Mesendoderm (in vitro differentiated cells): ENCODE measurements at places on chromosomes 1 and 21.

DNA sequence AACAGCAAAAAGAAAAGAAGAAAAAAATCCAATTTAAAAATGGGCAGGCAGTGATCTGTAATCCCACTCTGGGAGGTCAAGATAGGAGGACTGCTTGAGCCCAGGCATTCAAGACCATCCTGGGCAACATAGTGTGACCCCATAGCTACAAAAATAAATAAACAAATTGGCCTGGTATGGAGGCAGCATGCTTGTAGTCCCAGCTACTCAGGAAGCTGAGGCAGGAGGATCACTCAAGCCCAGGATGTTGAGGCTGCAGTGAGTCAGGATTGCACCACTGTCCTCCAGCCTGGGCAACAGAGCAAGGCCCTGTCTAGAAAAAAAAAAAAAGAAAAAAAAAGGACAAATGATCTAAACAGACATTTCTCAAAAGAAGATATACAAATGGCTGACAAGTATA lies 99.6 kb downstream of the EIF4G3 start:
- peak; percentile 53 for DNase-seq

DNA sequence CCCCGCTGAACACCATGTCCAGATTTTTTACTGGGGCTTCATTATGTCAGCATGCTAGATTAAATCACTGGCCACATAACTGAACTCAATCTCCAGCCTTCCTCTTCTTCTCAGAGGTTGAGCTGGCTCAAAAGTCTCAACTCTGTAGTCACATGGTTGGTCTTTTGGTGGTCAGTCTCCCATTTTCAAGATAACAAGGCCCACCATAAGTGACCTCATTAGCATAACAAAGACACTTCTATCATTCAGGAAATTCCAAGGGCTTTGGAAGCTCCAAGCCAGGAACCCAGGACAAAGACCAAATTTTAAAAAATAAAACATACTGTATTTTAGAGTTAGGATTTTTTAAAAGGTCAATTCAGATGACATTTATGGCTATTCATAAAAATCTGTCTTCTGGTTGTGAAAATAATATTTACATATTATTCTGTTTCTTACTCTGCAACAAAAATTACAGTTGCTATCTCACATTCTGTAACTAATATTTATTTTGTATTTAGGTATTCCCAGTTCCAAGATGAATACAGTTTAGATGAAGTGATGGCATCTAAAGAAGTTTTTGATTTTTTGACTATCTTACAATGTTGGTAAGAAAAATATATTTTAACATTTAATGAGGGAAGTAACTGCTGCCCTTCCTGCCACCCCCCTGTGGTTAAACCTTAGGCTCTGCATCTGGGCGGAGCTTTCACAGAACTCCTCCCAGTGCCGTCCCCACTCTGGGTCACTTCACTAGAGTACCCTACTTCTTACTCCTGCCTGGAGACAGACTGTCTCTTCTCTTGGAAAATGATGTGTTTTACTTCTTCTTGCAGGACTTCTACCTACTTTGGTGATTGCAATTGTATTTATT lies 49.3 kb downstream of the SCP2 start:
- peak; percentile 72 for DNase-seq

- no peak for DNase-seq
These were observed 40.9 kb upstream of the CAMK1G start for GRCh38 chr1:209542585-209542984.

GRCh38 chr1:33418811-33419210 lies 12.1 kb downstream of the PHC2 start:
- DNase-seq, result no peak

DNA sequence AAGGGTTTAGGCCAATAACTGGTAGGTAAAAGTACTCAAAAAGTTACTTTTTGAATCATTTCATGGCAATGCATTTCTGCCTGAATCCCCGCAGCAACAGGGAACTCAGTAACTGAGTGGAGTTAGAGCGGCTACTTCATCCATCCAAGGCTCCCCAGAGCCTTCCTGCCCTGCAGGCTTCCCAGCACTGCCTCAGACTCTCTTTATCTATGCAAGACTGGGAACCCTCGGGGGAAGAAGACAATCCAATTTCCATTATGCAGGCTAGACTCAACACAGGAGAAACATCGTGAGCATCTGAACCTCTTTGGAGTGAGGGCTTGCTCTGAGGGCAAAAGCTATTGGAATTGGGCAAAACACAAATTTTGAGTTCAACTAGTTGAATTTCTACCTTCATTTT lies 23.1 kb downstream of the ZMYND12 start:
- DNase-seq, result peak; percentile 58

GRCh38 chr1:172733815-172734214 lies 74.9 kb downstream of the FASLG start:
- no peak for DNase-seq

GRCh38 chr1:43980255-43981134 lies 1.5 kb downstream of the B4GALT2 start:
- no peak for DNase-seq

- DNase-seq, result no peak
These were observed 32.2 kb downstream of the EVI5 start for GRCh38 chr1:92752719-92753118.

GRCh38 chr1:46770541-46770940 lies 28.3 kb upstream of the CYP4B1 start:
- peak; percentile 58 for DNase-seq

- DNase-seq, result no peak
These were observed 3.1 kb upstream of the EGLN1 start for GRCh38 chr1:231424950-231425805.

DNA sequence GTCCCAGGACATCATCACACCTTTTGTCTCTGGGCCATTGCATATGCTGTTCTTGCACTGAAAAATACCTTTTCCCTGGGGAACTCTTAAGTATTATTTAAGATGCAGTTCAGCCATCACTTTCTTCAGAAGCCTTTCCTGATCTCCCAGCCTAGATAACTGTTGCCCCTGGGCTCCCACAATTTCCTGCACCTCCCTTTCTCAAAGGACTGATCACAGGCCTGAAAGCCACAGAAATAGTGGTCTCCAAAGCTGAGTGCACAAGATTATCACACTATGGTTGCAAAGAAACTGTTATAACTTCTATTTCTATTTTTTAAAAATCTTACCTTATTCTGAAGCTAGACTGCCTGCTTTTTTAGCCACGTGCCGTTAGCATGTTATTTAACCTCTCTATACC lies 2.8 kb upstream of the ZSCAN20 start:
- DNase-seq, result no peak

GRCh38 chr1:112625696-112626095 lies 6.1 kb downstream of the CAPZA1 start:
- no peak for DNase-seq

DNA sequence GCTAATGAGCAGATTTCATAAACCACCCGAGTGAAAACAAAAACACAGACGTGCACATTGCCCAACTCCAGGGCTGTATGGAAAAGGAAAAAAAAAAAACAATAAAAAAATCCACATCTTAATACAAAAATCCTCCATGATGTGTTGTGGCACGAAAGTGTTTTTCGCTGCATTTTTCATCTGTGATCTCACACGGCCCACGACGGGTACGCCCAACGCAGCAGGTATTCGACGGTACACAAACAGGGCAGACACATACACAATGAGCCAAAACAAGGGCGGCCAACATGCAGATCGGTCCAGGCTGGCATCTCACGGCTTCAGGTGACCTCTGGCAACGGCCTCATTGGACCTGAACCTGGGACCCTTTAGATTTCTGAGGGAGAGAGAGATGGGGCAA lies 31.1 kb downstream of the CASZ1 start:
- no peak for DNase-seq

DNA sequence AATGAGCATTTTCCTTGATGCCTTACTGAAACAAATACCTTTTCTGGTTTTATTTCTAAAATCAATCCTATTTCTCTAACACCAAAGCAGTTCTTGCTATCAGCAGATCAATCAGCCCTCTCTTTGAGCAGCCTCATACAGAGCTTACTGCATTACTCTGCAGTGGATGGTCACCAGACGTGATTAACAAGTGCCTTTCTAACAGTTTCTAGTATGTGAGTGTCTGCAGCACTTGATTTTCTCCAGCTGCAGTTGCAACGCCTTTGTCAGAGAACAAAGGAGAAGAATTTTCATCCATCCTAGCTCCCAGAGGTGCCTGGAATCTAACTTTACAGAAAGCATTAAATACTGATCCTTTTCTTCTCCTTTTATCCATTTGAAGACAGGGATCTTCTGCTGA lies 177.3 kb upstream of the SGIP1 start:
- peak; percentile 75 for DNase-seq

DNA sequence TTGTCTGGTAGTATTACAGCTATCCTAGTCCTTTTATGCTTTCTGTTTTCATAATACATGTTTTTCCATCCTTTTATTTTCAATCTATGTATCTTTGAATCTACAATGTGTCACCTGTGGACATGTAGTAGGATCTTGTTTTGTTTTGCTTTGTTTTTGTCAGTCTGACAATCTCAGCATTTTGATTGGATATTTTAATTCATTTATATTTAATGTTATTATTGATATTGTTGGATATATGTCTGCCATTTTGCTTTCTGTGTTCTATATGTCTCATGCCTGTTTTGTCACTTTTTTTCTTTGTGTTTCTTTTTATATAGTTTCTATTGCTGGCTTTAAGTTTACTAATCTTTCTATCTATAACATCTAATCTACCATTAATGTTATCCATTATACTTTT lies 11.5 kb upstream of the PRSS38 start:
- DNase-seq, result no peak

- DNase-seq, result peak; percentile 30
These were observed 537.3 kb downstream of the KCNT2 start for GRCh38 chr1:196070940-196071339.

DNA sequence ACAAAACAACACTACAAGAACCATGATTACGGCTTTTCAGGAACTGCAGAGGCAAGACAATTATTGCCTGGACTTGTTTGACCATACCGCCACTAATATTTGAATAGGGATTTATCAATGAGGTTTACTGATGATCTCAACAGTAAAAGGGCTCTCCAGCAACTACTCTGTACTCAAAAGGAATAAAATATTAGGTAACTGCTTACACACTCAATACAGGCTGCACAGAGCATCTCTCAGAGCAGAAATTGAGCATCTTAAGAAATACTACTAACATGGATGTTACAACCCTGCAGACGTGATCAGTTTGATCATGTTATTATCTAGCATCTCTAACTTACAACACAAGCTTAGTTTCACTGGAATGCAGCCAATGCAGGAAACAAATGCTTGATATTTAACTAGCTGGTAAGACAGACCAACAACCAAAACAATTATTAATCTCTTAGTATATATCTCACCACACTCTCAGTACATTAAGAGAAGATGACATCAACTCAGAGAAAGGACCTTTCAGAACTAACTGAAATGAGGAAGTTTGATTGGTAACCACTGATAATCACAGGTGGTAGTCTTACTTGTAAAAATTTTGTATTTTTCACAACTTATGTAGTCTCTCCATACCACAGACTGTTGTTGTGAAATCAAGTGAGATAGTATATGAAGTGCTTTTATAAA lies 52.2 kb downstream of the PUM1 start:
- DNase-seq, result no peak

DNA sequence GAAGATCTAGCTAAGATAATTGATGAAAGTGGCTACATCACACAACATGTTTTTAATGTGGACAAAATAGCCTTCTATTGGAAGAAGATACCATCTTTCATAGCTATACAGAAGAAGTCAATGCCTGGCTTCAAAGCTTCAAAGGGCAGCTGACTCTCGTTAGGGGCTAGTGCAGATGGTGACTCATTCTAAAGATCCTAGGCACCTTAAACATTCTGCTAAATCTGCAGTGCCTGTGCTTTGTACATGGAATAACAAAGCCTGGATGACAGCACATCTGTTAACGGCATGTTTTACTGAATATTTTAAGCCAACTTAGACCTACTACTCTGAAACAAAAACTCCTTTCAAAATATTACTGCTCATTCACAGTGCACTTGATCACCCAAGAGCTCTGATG lies 65.6 kb upstream of the USP24 start:
- no peak for DNase-seq

- no peak for DNase-seq
These were observed 118.5 kb downstream of the DMRTB1 start for GRCh38 chr1:53577761-53578100.

GRCh38 chr1:42769811-42770210 lies 2.8 kb downstream of the C1orf50 start:
- DNase-seq, result no peak
